ENCODE measurements at places on chromosomes 6 and 20. TPM values are rescaled to one million over a fixed set of nuclear protein-coding genes. Genes with fewer than 3 reads are reported as not detected.

GRCh38 chr6:79911992-79912391 is 35.4 kb downstream of the ELOVL4 start:
- no peak for DNase-seq

KIF6 gene
- polyA plus RNA-seq = 2.9 TPM

DNA sequence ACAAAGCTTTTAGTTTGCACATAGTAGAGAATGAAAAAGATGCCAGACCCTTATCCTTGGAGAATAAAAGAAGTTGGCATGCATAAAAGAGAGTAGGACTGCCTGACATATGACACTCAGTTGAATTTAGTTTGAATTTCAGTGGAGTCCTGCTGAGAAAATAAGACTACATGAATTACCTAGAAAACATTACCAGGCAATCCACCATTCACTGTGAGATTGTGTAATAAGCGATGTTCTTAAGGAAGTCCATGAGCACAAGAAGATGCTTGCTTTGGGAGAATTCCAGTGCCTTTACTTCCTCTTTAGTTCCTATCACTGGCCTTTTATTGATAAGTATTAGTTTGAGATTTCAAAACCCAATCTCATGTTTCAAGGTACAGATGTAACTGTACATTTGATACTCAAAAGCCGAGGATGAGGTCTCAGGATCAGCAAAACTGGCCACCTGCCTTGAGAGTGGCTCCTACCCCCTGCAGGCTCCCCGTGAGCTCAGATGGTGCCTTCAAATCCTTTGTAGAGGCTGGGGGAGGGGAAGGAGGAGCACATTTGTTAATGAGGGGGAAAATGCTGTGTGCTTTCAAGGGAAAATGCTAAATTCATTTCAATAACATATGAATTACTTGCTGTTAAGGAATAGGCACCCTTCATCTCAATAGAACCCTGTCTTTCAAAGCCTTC is 11.2 kb upstream of the UNC93A start:
- DNase-seq = no peak

DNA sequence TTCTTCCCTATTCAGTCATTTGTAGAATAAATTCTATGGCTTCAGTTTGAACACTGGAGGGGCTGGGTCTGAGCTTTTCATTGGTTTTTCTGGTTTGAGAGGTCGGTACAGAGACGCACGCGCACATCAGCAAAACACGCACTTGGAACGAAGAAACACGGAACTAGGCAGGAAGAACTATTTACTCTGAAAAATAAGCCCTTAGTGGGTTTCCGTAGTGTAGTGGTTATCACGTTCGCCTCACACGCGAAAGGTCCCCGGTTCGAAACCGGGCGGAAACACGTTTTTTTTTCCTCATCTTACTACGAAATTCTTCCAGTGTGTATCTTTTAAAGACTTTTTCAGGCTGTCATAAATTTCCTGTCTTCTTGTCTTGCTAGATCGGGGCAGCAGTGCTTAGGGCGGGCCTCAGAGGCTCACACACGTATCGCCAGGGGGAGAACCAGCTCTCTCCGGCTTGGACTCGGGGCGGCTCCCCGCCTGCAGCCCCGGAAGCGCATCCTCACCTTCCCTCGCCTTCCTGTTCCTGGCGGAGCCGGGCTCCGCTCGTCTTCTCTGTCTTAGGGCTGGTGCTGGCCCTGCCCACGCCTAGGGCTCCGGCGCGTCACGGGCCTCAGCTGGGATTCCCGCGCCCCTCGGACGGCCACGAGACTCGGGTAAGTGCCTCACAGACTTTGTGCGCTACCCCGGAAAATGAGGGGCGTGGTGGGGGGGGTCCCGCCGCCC is at the start of gene HMGN4:
Gene HMGN4, plus strand, starts transcription at position 521 of the 726 bp plus-strand sequence. CDS start 6,841 bp downstream, outside the sequence.
- peak; percentile 93 for DNase-seq

DNA sequence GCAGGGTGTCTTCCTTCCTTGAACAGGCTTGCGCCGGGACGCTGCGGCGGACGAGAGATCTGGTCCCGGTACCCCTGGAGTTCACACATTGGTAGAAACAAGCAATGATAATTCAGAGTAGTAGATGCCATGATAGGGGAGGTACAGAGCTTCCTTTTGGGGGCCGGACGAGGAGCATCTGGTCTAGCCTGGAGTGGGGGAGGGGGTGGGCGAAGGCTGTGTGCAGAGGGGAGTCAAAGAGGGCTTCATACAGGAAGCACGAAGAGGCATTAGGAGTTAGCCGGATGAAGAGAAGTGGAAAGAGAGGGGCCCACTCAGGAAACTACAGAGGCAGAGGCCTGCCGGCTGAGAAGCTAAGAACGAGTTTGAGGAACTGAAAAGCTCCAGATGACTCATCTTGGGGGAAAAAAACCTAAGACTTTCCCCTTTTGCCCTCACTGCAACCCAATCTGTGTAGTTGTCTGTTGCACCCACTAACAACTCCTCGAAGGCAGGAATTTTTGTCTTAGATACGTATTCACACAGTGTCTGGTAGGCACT is 611 bp downstream of the CNPY3 start:
- peak; percentile 66 for DNase-seq
